Activated naive CD4-positive, alpha-beta T cell treated with anti-CD3 and anti-CD28 coated beads for 36 hours (primary cell): ENCODE measurements at places on chromosomes 3 and 15. TPM values are rescaled to one million over a fixed set of nuclear protein-coding genes. Genes with fewer than 3 reads are reported as not detected.

The EFHB gene
- total RNA-seq = 1.2 TPM

The ADAMTS9 gene
- not detected for total RNA-seq

The ALDH1L1 gene
- not detected for total RNA-seq

The RTP3 gene
- not detected for total RNA-seq

The TMEM207 gene
- not detected for total RNA-seq

The HHLA2 gene
- 0.22 TPM for total RNA-seq

The SLC22A13 gene
- total RNA-seq = not detected
